ENCODE measurements at places on chromosomes 11 and 22. TPM values are rescaled to one million over a fixed set of nuclear protein-coding genes. Genes with fewer than 3 reads are reported as not detected.

DNA sequence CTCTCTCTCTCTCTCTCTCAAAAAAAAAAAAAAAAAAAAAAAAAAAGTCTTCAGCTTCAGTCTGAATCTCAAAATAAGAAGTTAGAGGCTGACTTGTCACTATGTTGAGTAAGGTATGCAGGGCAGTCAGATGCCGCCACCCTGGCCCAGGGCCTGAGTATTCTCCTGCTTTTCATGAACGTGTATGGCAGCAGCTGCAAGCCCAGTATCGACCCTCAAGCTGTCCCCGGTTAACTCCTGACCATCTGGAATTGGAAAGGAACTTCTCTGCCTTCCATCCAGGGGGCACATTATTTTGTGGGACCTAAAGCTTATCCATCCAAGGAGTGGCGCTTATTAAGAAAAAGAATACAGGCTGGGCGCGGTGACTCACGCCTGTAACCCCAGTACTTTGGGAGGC, 11.4 kb downstream of the MRGPRD start:
- DNase-seq, result no peak

- DNase-seq, result no peak
Measured at GRCh38 chr11:131549099-131549498, 178.7 kb downstream of the NTM start.

DNA sequence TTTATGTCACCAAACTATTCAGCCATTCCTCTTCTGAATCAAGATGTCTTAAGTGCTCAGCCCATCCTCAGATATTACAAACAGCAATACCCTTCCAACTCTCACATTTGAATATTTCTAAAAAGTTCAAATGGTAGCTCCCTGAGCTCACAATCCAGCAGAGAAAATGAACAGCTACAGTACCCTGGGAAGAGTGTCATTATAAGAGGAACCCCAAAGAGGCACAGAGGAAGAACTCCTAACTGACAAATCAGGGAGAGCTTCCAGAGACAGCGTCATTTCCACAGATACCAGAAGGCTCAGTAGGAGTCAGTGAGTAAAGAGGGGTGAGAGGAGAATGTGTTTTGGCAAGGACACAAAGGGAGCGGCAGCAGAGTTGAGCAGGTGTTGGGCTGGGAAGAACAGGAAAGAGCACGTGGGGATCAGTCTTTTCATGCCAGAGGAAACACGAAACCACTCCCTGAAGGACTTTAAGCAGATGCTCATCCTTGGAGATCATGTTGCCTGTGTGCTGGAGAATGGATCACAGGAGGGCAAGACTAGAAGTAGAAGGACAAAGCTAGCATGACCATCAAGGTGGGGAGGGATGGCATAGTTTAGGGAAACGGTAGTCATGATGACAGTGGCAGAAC, 4.3 kb downstream of the CLTCL1 start:
- DNase-seq, result no peak

- peak; percentile 96 for DNase-seq
Measured at GRCh38 chr11:33723238-33723881, 12.9 kb downstream of the CD59 start.

GRCh38 chr11:9646324-9646723, 17.6 kb upstream of the SWAP70 start:
- DNase-seq, result no peak

- DNase-seq, result no peak
Measured at GRCh38 chr22:41530890-41531714, 13.2 kb downstream of the POLR3H start.

DNA sequence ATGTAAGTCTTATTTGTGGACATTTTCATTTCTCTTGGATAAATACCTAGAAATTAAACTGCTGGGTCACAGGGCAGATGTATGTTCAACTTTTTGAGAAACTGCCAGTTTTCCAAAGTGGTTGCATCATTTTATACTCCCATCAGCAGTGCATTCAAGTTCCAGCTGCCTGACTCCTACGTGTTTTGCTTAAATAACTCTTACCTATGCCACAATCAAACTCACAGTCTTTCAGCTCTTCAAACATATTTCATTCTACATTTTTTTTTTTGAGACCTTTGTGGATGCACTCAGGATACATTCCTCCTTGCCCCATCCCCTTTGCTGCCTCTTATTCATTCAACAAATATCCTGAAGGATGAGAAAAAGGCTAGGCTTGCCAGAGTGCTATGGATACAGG, 9.2 kb downstream of the TCF20 start:
- no peak for DNase-seq

PHOX2A gene
- not detected for total RNA-seq

- DNase-seq, result no peak
Measured at GRCh38 chr11:787084-787675, 2.7 kb downstream of the CEND1 start.

DNA sequence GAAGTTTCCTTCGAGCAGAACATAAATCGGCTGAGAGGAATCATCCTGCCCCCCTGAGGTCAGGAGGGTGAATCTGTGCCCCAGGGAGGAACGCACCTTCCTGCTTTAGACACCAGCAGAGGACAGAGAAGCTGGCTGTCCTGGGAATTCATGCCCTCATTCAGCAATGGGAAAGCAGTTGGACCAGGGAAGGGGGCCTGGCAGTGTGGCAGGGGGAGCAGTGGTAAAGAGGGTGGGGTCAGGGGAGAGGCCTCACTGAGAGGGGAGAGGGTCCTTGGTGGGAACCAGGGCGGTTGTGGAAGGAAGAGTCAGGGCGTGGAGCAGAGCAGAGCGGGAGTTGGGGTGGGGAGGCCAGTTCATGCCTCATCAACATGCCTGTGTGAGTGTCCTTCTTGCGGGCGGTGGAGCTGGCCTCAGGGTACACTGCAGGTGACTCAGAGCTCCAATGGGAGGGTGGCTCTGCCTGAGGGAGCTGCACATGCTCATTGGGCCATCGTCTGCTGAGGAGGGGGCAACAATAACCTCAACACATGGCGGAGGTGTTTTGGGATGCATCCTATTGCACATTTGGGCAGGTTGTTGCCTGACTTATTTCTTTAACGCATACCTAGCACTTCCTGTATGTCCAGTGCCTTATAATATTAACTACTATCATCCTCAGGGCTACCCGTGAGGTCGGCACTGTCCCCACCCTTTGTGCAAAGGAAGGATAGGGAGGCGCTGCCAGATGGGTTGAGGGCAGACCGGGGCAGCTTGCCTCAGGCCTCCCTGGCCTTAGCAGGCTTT, 23.2 kb downstream of the MED15 start:
- DNase-seq, result no peak

PRRG4 gene
- 0.44 TPM for total RNA-seq

XBP1 gene
- 125 TPM for total RNA-seq

DNA sequence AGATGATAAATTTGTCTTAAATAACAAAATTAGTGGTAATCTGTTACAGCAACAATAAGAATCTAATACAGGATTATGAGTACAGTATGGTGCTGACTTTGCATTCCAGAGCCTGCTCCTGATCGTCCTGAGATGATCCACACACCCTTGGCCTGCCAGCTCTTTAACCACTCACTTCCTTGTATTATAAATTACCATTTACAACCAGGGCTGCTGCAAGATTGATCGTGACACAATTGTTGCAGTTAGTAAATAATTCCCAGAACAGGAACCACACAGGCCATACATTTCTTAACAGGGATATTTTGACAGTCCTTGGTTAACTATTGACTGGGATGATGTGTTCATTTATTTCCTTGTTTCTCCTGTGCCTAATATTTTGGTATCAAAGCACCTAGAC, 3.8 kb upstream of the CBLIF start:
- DNase-seq, result no peak

DNA sequence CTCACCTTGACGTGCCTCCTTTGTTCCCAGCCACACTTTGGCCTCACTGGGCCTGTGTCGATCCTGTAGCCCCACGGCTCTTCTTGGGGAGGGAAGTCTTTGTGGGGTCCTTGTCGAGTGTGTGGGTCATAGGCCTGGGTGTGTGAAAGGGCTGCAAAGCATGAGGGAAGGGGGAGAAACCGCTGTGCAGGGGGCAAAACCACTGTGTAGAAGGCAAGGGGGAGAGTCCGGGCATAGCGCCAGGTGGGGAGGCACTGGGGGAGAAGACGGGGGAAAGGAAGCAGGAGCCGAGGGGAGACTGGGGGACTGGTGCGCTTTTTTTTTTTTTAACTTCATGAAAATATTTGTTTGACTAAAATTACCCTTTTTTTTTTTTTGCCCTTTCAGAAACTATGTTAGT, 65.1 kb upstream of the RASD2 start:
- DNase-seq, result no peak

OR51E1 gene
- total RNA-seq, result not detected

SYCE3 gene
- total RNA-seq, result 2.6 TPM

INSC gene
- total RNA-seq, result 0.18 TPM

CECR2 gene
- total RNA-seq, result 1.2 TPM

SCARF2 gene
- total RNA-seq, result 17.4 TPM

SOX6 gene
- total RNA-seq, result 0.29 TPM

CSNK2A3 gene
- 2.0 TPM for total RNA-seq

GRCh38 chr11:19794161-19794560, 81.5 kb downstream of the NAV2 start:
- DNase-seq, result no peak

MS4A15 gene
- total RNA-seq, result not detected

DDX25 gene
- not detected for total RNA-seq

DNA sequence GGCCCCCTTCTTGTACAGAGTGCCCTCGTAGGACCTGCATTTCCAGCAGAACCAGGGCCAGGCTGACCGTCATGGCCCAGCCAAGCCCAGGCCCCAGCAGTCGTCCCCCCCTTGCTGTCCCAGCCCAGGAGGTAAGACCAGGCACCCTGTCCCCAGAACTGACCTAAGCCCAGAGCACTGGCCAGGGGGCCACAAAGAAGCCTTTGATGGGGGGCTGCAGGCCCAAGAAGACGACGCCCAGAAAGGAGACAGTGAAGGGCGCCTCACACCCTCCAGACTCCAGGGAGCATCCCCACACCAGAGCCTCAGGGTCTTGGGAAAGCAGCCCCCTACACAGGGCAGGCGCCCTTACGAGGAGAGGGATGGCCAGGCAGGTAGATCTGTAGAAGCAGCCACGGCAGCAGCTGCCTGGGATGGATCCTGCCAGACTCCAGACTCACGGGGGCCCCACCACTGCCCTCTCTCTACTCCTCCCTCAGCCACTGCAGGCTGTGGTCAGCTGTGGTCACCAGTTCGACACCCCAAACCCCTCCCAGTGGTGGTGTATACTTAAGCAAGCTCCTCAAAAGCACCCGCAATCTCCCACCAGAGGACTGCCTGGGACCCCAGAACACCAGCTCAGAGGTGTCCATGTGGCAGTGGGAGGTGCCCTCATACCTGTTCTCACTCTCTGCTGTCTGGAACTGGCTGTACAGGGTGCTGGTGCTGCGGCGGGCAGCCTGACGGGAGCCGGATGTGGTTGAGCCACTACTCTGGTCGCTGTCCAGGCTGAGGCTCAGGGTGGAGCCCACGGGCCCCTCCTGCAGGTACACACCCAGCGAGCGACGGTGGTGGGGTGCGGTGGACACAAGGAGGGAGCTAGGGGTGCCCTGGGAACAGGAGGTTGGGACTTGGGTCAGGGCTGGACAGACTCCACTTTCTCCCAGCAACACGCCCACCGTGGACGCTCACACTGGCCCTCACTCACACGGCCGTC, 27.0 kb downstream of the SBF1 start:
- no peak for DNase-seq

DNA sequence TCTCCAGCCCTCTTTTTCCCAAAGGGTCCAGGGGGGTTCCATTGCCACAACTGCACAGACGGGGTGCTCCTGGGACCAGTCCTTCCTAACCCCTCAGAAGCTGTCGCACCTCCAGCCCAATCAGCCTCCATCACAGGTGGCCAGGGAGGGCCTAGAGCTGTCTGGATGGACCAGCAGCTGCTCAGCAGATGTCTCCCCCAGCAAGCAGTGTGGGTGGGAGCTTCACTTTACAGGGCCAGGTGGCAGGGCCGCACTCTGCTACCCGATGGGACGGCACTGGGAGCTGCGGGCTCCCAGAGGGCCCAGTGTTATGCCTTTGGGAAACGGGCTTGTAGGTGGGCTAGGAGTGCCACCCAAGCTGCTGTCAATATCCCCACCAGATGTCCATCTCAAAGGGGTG, 120.5 kb downstream of the DSCAML1 start:
- DNase-seq, result no peak

KIAA1671 gene
- 91.0 TPM for total RNA-seq

- no peak for DNase-seq
Measured at GRCh38 chr11:12292766-12293165, 84.6 kb upstream of the PARVA start.

OSBPL5 gene
- 37.5 TPM for total RNA-seq

DNA sequence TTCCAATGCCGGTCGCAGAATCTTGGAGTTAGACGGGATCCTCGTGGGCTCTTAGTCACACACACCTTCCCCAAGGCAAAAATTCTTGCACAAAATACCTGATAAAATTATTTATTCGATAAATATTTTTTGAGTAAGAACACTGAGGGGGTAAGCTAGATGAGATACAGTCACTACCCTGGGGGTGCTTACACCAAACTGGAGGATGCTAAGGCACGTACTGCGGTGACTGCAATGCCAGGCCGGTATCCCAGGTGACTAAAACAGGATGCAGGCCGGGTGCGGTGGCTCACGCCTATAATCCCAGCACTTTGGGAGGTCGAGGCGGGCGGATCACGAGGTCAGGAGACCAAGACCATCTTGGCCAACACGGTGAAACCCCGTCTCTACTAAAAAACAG, 1.7 kb upstream of the MRTFA start:
- no peak for DNase-seq

- no peak for DNase-seq
Measured at GRCh38 chr11:120268686-120269085, 28.7 kb downstream of the POU2F3 start.

DNA sequence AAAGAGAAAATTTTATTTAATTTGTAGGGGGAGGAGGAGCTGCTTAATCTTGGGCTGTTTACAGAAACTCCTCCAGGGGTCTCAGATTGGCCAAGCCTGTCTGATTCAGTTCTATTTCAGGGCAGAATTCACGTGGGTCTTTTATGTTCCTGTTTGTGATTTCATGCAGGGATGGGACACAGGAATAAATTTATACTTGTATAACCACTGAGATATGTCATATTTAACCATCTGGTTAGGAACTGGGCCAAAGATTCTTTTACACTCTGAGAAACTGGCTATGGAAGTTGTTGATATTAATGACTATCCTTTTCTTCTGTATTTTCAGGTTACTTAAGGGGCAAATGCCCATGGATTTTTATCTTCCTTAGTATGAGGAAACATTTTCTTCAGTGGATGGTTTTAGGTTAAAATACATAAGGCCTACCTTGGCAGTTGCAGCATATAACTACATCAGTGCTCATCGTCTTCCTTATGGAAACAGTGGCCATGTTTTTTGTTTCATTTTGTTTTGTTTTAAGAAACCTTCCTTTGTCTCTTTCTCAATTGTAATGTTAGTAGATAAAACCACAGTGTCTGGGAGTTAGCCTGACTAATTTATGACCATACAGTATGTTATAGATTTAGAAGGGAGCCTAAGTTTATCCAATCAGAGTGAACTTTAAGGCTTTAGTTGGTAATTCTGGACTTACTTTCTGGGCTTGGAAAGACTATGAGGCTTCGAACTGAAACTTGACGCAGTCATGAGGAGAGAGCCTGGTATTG, 132.4 kb upstream of the ANO3 start:
- DNase-seq, result no peak

CTSW gene
- not detected for total RNA-seq

AIFM3 gene
- 0.18 TPM for total RNA-seq
